Fibroblast of upper back skin (primary cell): ENCODE measurements at places on chromosomes 12 and 14.

DNA sequence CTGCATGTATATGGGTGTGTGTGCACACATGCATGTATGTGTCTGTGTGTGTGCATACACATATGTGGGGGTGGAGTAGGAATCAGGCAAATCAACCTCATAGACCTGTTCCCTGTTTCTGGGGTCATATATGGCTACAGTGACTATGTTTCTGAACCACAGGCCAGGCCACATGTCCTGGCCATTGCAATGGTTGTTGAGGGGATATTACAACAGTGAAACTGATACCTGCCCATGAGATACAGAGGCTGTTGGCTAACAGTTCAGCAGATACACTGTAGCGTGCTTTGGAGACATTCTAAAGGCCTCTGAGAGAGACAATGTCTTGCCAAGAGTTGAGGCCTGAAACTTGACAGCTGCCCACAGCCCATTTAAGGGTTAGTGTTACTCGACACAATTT lies 47.3 kb upstream of the FOS start:
- DNase-seq, result no peak

GRCh38 chr14:60647081-60647836 lies 2.0 kb downstream of the SIX1 start:
- peak; percentile 47 for DNase-seq

GRCh38 chr14:68084256-68084655 lies 264.7 kb downstream of the RAD51B start:
- DNase-seq, result peak; percentile 26

DNA sequence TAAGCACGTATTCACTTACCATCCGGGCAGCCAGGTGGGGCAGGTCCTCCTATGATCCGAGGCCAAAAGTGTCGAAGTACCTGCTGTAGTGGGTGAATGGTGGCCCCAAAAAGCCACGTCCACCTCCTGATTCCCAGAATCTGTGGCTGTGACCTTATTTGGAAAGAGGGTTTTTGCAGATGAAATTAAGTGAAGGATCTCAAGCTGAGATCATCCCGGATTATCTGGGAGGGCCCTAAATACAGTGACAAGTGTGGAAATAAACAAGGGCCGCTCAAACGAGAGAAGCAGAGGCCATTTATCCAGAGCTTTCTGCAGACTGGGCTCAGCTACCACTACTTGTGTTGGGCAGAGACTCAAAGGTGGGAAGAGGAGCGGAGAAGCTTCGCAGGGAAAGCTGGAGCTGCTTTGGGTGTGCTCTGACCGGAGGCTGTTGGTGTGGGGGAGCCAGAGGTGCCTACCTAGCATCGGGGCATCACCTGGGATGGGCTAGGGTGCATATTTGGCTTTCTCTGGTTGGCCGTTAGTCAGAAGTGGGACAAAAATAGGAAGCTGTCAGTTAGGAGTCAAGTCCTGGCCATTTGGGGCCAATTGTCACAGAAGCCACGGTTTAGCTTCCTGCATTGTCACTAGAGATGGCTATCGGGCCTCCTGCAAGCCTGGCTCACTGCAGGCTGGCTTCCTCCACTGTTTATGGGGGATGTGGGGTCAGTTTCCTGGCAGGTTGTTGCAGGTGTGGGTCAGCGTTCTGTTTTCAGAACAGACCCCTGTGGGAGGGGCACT lies 27.8 kb upstream of the DLK1 start:
- DNase-seq, result no peak

GRCh38 chr14:81855007-81855406 lies 321.4 kb upstream of the SEL1L start:
- no peak for DNase-seq

- no peak for DNase-seq
These were observed 40.8 kb upstream of the SPTLC2 start for GRCh38 chr14:77657280-77657679.

GRCh38 chr12:47277972-47278448 lies 198.3 kb upstream of the AMIGO2 start:
- DNase-seq, result peak; percentile 95

DNA sequence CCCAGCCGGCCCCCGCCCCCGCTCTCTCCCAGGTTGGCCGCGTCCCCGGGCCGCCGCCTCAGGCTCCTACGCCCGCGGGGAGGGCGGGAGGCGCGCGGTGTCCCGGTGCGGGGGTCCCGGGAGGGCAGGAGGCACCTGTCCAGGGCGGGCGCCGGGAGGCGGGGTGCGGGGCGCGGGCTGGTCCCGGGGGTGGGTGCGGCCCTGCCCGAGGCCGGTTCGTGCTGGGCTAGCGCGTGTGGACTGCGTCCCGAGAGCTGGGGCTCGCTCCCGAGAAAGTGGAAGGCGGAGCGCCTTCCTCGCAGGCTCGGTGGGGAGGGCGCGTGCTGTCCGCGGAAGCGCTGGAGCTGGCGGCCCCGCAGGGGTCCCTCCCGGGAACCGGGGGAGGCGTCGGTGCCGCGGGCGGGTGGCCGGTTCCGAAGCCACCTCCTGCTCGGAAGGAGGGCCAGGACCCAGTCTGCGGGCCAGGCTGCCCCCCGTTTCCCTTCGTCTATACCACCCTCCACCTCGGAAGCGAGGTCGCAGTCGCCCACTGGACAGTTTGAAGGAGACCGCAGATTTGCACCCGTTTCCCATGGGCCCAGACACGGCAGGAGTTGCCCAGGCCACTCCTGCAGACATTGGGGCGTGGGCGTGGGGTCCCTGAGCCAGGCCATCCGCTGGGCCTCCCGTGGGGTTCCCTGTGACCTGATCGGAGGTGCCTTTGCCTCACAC lies 636 bp downstream of the ZFYVE21 start:
- no peak for DNase-seq

DNA sequence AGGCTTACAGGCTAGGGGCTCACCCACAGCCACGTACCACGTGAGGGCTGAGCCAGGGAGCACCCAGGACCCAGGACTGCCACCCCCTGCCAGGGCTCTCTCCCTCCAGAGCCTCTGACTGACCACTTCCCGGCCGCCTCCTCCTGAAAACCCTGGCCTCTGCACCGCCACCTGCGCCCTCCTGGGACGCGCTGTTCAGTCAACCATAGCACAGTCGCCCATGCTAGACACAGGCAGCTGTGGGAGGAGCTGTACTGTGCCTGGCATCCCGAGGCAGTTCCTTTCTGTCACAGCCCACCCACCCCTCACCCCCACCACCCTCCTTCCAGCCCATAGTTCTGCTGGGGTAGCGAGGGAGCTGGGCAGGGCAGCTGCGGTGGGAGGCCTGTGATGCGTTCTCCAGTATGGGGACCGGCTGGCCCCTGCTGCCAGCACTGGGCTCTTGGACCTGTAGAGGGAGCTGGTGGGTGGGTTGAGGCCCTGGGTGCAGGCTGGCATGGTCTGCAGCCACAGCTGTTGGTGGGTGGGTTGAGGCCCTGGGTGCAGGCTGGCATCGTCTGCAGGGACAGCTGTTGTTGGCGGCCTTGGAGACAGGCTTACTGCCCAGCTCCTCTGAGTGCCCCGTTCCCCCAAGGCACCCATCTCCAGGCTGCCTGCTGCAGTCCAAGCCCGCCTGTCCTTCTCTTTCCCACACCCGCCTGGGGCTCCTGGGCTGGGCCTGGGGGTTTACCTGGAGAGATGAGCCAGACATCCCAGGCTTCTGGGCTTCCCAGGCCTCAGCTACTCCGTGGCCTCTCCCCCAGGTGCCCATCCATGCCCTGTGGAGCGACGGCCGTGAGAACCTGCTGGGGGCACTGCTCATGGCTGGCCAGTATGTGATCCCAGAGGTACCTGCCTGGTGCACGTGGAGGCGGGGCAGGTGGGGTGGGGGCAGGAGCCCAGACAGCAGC lies 11.5 kb downstream of the ASPG start:
- DNase-seq, result no peak

DNA sequence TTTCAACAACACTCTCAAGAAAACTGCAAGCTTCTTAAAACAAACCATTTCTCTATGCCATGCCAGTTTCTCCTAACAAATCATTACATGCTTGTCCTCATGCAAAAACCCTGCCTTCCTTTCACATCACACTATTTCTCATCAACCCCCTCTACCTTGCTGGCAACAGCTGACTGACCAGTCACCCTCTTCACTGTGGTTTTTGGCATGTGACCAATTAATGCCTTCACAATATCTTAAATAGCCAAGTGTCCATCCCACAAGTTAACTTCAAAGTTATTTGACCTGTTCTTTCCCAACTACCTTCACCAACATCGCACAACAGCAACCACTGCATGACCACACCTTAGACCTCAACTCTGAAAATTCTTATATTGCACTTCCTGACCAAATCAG lies 159.6 kb downstream of the CEP128 start:
- no peak for DNase-seq

DNA sequence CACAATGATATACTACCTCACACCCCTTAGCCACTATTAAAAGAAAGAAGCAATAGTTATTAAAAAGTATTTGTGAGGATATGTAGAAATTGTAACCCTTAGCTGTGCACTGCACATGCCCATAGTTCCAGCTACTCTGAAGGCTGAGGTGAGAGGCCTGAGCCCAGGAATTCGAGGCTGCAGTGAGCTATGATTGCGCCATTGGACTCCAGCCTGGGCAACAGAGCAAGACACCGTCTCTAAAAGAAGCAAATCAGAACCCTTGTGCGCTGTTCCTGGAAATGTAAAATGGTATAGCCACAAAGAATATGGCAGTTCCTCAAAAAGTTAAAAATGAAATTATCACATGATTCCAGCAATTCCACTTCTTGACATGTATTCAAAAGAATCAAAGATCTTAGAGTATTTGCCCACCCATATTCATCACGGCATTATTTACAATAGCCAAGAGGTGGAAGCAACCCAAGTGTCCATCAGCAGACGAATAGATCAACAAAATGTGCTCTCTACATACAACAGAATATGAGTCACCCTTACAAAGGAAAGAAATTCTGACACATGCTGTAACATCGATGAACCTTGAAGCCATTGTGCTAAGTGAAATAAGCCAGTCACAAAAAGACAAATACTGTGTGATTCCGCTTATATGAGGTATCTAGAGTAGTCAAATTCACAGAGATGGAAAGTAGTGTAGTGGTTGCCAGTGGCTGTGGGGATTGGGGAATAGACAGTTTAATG lies 23.7 kb upstream of the YLPM1 start:
- no peak for DNase-seq

DNA sequence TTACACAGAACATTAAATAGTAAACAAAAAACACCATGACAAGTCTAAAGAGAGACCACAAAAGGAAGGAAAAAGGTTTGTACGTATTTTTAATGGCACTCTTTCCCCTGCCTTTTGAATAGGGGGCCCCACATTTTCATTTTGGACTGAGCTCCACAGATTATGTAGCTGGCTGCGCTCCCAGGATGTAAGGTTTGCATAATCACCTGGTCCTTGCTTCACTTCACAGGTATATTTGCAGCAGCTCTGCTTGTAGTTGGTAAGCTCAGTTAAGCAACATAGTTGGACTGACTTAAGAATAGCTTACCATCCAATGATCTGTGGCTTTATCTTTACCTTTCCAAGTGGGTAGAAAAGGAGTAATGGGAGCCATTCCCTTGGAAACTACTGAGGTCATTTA lies 454.7 kb downstream of the APAF1 start:
- DNase-seq, result no peak

DNA sequence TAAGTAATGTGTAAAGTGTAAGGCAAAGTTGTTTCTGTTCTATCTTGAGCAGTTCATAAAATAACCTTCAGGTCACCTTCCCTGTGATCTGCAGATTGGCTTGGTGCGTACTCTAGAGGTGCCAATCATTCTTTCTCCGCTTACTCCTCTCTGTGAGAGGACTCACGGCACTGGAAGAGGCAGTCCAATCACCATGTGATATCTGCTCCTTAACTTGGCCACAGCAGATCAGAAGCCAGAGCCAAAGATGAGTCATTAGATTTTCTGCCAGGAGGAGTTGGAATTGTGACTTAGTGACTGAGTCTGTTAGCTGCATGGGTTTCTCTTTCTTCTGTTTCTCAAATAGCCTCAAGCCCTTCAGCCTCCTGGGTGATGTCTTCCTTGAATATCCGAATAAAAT lies 165.5 kb downstream of the SLC41A2 start:
- peak; percentile 88 for DNase-seq

DNA sequence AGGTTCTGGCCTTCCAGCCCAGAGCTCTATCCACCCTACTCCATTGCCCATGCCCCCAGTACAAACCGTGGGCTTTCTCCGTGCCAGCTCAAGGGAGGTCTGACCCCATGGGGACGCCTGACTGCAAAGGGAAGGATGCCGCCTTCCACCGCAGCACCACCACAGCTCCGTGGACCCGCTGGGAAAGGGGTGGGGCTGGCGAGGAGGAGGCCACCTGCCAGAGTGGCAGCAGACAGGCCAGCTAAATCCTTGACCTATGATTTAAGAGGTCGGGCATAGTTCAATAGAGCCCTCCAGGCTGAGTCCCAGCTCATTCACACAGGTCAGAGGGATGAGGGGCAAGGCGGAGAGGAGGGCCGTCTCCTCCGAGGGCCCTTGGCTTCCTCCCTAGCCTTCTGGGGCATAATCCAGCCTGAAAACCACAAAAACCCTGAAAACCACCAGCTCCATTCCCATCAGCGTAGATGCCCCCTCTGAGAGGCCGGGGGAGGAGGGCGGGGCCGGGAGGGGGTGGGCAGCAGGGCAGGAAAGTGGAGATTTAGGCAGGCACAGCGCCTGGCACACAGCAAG lies 14.9 kb upstream of the FIGNL2 start:
- no peak for DNase-seq

DNA sequence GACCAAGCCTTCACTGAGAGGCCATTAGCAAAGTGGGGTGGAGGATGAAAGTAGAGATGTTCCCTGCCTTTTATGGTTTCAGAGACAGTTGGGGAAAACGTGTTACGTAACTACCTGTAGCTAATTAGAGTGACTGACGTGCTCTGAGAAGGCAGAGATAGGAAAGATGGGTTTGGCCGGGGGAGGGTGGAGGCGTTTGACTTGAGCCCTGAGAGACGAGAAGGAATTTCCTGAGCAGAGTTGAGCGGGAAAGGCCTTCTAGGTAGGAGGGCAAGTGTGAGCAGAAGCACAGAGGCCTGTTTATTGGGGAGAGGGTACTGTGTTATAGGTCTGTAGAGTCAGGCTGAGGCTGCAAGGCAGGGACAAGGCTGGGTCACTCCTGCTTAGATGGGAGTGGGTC lies 8.6 kb downstream of the TUNAR start:
- no peak for DNase-seq

DNA sequence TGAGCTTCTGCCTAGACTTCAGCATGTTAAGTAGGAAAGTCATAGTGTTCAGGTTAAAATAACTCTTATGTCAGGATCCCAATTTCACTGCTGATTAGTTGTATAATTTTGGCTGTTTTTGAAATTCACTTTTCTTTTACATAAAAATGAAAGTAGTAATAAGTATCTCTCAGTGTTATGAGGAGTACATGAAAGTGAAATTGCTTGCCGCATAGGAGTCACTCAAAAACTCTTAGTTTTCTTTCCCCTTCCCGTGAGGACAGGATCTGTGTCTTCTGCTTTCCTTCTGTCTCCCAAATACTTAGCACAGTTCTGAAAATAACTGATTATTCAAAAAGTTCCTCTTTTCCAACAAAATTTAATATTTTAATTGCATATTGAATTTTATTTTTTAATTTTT lies 100.5 kb downstream of the SLC38A4 start:
- DNase-seq, result no peak

DNA sequence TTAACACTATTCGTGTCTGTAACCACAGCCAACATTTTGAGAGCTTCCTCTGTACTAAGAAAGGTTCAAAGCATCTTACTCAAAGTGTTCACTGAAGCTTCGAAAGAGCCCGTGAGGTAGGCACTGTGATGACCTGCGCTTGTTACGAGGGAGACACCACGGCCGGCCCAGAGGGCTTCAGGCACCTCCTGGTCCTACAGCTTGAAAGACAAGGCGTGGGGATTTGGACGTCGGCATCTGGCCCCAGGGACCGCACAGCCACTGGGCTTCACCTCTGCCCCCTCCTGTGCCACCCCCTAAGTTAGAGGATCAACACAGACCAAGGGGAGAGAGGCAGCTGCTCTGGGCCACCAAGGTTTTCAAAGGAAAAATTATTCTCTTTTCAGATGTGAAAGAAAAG lies 75.6 kb downstream of the RIMBP2 start:
- DNase-seq, result no peak
